CD8-positive, alpha-beta memory T cell (primary cell): ENCODE measurements at places on chromosomes 13 and 19. TPM values are rescaled to one million over a fixed set of nuclear protein-coding genes. Genes with fewer than 3 reads are reported as not detected.

GRCh38 chr13:99830931-99831330 is 140.6 kb downstream of the ZIC5 start:
- DNase-seq = no peak

DNA sequence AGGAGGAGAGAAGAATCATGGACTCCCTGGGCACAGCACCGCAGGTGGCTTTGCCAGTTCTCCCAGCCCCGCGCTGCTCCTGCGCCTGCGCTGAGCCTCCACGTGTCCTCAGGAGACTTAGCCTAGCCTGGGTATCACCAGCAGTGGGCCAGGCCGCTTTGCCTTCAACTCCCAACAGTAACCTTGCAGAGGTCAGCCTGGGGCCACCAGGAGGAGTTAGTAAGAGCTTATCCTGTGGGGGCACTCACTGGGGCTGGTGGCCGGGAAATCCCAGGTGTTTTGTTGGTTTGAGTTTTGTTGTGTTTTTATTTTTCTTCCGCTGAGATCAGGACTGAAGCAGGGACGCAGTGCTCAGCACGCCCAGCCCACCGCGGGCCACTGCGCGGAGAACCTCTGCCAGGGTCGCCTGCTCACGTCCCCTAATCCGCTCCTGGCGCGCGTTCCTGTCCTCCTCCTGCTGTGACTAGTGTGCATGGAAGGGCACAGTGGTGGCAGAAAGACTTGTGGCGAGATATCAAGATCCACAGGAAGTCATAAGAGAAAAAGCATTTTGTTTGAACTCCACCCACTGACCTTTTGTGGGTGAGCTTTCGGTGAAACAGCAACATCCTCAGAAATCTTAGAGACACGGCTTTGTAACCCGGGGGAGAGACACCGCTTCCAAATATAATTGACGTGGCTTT is 207.4 kb upstream of the RFC3 start:
- peak; percentile 30 for DNase-seq

The AP1M2 gene
- total RNA-seq = not detected

The KLK11 gene
- total RNA-seq = not detected

DNA sequence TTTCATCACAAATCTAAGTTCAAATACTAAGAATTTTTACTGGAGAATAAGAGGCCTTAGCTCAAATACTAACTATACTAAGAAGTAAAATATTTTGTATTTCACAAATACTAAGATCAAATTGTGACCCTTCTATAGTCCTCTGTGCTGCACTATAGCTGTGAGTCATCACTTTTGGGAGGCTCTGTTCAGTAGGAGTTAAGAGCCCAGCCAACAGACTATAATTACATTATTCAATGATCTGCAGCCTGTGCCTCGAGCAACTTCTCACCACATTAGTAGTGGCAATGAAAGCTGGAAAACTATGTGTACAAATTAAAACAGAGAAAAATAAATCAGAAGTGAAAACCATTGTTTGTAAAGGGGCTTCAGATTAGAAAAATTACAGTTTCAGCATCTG is 147.3 kb upstream of the GPC6 start:
- DNase-seq = no peak

GRCh38 chr19:56177564-56178243 is 1.9 kb downstream of the GALP start:
- DNase-seq = no peak

The LRCH1 gene
- 17.8 TPM for total RNA-seq
